Muscle of leg (tissue), 16 donors: ENCODE measurements at places on chromosomes 6 and 20.

DNA sequence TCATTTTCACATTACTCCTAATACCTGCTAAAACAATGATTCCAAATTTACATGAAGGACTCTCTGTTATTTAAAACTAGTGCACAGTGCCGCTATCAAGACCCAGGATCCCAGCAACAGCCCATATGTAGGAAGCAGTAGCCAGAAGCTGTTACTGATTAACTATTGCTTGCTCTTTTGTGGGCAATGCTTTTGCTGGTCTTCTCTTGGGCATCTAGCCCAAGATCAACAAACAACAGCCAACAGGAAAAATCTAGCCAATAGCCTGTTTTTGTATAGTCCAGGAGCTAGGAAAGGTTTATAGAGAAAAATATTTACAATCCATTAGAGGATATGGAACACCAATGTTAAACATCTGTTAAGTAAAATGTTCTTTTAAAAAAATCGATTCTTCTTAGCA is 22.1 kb upstream of the TENT5A start:
- no peak for DNase-seq

- no peak for DNase-seq
These were observed 937 bp downstream of the SPACA1 start for GRCh38 chr6:88048578-88048977.

- DNase-seq, result no peak
These were observed 12.4 kb upstream of the MAP3K4 start for GRCh38 chr6:160979061-160979708.

DNA sequence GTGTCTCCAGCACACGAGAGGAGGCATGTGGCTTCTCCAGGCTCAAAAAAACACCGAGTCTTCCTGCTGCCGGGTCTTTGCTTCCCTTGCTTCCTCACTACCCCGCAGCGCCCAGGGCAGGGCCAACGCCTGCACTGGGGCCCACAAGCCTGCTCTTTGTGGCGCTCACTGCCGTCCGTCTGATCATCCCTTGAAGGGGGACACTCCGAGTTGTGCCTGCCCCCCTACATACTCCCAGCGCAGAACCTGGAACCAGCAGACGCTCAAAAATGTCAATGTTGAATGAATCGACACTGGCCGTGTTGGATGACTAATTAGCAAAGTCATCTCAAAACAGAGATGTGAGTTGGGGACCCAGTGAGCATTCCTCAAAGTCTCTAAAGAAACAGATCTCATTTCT is 8.1 kb upstream of the ARFGAP1 start:
- peak; percentile 70 for DNase-seq

- no peak for DNase-seq
These were observed 16.5 kb upstream of the TINAG start for GRCh38 chr6:54291738-54292137.

DNA sequence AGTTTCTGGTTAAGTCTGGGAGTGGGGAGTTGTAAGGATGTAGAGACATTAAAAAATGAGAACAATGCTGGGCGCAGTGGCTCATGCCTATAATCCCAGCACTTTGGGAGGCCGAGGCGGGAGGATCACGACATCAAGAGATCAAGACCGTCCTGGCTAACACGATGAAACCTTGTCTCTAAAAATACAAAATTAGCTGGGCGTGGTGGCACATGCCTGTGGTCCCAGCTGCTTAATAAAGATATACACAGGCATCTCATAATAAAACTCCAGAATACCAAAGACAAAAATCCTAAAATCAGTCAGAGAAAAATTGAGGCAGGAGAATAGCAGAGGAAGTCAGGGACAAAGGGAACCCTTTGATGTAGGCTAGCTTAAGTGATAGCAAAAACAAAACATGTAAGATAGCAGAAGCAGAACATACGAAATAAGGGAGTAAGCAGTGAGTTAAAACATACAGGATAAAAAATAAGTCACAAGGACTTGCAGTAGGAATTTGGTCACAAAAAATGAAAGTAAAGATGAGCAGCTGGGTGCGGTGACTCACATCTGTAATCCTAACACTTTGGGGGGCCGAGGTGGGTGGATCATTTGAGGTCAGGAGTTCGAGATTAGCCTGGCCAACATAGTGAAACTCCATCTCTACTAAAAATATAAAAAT is 23.6 kb downstream of the DDX43 start:
- DNase-seq, result no peak

- no peak for DNase-seq
These were observed 83.4 kb upstream of the FRMD1 start for GRCh38 chr6:168162366-168162765.

- no peak for DNase-seq
These were observed 4.1 kb upstream of the MYT1 start for GRCh38 chr20:64160118-64160517.

- DNase-seq, result no peak
These were observed 30.9 kb upstream of the ENPP5 start for GRCh38 chr6:46201702-46202101.

DNA sequence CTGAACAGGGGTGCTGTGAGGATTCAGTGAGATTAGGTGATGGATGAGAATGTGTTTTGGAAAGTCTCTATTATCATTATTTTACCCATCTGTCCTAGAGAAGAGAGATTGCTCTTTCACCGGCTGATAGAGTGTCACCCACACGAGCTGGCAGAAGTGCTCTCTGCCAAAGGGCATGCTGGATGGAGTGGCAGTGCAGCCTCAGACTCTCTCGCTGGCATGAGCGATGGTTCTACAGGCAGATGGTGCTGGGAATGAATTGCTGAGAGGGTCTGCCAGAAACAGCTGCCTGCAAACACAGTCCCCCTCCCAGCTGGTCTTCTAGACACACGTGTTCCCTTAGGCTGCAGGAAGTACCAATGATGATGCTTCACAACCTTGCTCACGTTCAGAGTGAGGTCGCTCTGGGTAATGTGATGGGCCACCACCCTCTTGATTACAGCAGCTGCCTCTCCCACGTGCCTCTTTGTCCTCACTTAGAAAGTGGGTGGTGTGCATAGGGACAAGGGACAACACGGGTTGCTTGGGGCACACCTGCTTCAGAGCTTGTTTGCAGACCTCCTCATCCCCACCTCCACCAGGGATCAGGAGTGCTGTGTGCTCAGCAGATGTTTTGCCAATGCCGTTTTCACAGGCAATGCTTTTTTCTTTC is 84.7 kb downstream of the FOXA2 start:
- DNase-seq, result no peak

- DNase-seq, result no peak
These were observed 121.6 kb upstream of the ECI2 start for GRCh38 chr6:4256969-4257368.

DNA sequence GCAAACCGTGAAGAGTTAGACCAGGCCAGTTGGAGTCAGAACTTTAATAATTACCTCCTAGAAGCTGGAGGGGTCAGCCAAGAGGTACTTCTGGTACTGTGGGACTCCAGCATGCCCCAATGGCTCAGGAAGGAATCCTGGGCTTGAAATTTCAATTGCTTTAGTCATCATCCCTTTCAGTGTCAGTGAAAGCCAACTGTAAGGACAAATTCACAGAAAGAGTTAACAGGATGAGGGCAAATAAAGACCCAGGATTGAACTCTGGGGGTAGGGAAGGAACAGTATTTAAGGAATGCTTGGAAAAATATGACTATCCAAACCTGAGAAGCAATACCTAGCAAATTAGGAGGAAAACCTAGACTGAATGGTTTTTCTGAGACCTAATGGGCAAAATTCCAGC is 735.1 kb upstream of the MARCKS start:
- peak; percentile 47 for DNase-seq

- DNase-seq, result peak; percentile 20
These were observed 208.1 kb upstream of the AGPAT4 start for GRCh38 chr6:161481786-161482516.

DNA sequence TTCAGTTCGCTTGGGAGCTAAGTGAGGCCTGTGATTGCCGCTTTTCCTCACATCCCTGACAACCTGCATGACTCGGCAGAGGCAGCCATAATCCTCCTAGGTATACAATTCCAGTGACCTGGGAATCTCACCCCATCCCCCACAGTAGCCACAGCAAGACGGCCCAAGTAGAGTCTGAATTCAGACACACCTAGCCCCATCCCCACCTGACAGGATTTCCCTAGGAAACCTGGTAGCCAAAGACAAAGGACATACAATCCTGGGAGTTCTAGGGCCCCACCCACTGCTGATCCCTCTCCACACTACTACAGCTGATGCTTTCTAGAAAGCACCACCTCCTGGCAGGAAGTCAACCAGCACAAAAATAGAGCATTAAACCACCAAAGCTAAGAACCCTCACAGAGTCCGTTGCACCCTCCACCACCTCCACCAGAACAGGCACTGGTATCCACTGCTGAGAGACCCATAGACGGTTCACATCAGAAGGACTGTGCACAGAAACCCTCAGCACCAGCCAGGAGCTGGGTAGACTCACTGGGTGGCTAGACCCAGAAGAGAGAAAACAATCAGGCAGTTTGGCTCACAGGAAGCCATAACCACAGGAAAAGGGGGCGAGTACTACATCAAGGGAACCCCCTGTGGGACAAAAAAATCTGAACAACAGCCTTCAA is 17.9 kb upstream of the RUNX2 start:
- DNase-seq, result no peak

- no peak for DNase-seq
These were observed 55.4 kb upstream of the TBXT start for GRCh38 chr6:166223079-166223478.

GRCh38 chr20:25221592-25222460 is 26.1 kb upstream of the PYGB start:
- DNase-seq, result peak; percentile 90

DNA sequence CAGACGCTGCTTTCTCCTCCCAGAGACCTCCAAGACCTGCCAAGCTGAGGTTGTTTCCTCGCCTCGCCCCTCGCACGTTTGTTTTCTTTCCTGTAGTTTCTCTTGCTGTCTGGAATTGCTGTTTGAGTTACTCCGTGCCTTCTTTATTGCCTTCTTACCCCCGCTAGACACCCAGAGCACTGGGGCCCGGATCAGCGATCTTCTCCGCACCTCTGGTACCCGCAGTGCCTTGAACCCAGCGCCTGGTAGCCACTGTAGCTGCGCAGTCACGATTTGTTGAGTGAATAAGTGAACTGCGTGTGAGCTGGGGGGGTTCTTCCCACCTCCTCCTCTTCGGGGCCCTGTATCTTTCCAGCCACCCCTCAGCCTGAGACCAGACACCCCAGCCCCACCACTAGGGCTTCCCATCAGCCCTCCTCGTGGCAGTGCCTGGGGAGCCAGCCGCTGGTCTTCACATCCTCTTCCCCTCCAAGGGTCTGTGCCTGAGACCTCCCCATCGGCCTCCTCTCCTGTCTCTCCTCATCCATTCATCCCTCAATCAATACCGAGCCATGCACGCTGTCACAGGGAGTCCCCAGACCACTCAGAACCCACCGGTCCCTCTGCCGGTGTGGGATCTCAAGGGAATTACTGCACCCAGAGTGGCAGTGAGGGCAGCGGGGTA is 849 bp upstream of the BMP7 start:
- no peak for DNase-seq

DNA sequence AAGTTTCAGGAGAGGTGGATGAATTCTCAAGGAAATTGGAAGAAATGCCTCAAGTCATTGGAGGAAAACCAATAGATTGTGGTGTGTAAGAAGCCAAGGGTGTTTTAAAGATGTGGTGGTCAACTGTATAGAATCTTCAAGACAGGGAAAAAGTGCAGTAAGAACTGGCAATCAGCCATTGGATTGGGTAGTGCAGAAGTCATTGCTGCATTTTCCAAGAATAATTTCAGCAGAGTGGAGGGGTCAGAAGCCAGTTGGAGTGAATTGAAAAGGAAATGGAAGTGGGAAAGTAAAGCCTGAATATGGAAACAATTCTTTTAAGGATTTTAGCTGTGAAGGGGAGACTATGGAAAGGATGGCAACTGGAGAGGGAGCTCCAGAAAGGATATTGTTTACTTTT is 128.2 kb upstream of the TMEM170B start:
- DNase-seq, result peak; percentile 68

DNA sequence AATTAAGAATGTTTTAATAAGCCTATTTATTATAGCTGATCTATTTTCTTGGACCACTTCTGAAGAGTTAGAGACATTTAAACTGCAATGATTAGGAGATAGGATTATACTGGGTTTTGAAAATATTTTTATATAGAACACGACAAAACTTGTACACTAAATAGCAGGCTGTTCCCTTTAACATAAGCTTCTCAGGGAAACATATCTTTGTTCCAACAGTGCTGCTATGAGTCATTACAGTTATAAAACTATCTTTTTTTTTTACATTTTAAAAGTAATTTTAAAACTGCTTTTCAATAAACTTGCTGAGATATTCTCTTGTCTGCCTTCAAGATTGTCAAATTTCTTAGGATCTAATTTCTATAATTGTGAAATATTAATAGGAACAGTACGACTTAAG is 389.1 kb downstream of the ARHGAP18 start:
- no peak for DNase-seq

DNA sequence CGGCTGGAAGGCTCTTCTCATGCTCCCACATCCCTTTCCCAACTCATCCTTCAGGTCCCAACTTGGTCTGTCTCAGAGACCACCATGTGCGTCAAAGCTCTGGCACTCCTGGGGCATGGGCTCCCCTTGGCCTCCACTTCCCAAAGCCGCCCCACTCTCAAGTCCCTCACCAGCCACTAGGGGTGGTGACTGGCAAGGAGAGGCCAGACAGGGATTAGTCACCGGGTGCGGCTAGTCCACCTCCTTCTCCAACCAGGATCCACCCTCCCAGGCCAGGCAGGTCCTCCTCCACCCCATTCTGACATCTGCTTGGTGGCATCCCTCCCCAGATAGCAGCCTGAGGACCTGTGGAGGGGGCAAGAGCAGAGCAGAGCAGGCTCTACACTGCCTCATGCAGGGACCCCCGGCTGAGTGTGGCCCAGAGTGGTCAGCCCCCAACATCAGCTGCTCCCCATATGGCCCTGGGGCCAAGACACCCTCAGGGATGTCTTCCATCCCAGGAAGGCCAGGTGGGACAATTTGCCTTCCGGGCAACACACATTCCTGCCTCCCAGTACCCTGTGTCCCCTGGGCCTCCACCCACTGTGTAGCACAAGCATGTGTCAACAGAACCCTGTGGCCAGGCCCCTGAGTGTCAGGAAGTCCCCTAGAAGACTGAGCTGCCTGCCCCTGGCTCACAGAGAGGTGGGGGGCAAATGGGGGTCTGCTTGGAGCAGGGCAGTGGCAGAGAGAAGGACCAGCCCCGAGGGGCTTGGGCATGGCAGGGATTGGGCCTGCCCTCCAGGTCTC is 29.2 kb downstream of the YTHDF1 start:
- no peak for DNase-seq

DNA sequence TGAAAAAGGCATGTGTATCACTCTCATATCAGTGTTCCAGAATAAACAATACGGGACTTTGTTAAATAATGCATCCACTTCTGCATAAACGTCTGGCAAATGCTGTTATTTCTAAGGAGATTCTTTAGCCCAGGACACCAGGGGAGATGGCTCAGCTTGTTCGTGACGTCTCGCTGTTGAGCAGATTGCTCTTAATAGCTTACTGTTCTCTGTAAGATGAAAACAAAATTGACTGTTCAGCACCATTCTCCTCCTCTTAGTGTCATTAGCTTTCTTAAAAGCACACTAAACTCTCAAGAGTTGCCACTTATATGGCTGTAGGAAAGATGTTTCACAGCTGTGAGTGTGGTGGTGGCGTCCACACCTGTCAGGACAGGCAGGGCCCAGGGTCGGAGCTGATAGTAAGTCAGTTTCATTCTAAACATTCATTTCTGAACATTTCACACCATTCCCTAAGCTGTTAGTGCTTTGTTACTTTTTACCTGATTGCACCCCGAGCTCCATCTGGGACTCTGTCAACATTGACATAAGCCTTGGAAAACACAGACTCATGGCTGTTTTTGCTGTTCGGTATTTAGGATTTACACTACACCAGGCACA is 132.1 kb downstream of the ZDHHC14 start:
- no peak for DNase-seq

GRCh38 chr20:2133318-2134183 is 31.9 kb downstream of the STK35 start:
- peak; percentile 60 for DNase-seq
